ENCODE measurements at places on chromosomes 16 and 17. TPM values are rescaled to one million over a fixed set of nuclear protein-coding genes. Genes with fewer than 3 reads are reported as not detected.
A peak's percentile ranks its signal among the peaks of the same experiment; 100 is the strongest.

The EMP2 gene
- total RNA-seq = 15.5 TPM

GRCh38 chr17:71085238-71086033 lies 916.1 kb downstream of the KCNJ2 start:
- peak; percentile 34 for DNase-seq

GRCh38 chr16:86631444-86631843 lies 53.1 kb downstream of the FOXL1 start:
- peak; percentile 21 for DNase-seq

- peak; percentile 93 for DNase-seq
Observed at GRCh38 chr16:86824751-86825296, 246.5 kb downstream of the FOXL1 start.

The MYH13 gene
- total RNA-seq = under 0.01 TPM

DNA sequence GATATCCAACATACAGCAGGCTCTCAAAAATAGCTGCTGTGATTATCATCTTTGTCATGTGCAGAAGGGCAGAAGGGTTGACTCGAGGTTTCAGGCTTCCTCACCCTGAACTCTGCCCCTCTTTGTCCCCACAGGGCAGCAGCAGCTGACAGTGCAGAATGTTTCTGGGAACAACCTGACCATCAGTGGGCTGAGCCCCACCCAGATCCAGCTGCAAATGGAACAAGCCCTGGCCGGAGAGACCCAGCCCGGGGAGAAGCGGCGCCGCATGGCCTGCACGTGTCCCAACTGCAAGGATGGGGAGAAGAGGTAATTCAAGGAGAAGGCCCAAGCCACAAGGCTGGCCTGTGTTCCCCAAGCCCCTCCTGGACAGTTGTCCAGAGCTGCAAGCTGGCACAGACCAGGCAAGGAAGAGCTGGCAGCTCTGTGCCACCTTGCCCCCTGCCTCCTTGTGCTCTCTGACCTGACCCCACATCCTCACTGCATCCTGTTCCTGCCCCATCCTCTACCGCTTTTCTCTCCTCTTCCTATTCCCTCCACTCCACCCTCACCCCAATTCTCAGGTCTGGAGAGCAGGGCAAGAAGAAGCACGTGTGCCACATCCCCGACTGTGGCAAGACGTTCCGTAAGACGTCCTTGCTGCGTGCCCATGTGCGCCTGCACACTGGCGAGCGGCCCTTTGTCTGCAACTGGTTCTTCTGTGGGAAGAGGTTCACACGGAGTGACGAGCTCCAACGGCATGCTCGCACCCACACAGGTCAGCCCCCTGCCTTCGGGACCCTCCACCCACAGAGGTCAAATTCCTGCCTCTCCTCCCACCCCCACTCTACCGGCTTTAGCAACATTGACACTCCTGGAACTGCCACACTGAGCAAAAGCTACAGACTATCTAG lies 16.3 kb upstream of the PNPO start:
- no peak for DNase-seq

GRCh38 chr16:66696669-66697630 lies at the start of gene CMTM4:
CMTM4 (minus strand) TSS chr16:66696743; CDS start chr16:66696525, 218 bp downstream.
- peak; percentile 91 for DNase-seq

GRCh38 chr17:40850293-40850972 lies 16.6 kb downstream of the KRT12 start:
- DNase-seq = no peak

GRCh38 chr16:17467923-17468540 lies 2.7 kb downstream of the XYLT1 start:
- DNase-seq = peak; percentile 60

The C16orf54 gene
- 0.11 TPM for total RNA-seq

- DNase-seq = no peak
Observed at GRCh38 chr16:72094266-72094610, 591 bp downstream of the DHX38 start.

DNA sequence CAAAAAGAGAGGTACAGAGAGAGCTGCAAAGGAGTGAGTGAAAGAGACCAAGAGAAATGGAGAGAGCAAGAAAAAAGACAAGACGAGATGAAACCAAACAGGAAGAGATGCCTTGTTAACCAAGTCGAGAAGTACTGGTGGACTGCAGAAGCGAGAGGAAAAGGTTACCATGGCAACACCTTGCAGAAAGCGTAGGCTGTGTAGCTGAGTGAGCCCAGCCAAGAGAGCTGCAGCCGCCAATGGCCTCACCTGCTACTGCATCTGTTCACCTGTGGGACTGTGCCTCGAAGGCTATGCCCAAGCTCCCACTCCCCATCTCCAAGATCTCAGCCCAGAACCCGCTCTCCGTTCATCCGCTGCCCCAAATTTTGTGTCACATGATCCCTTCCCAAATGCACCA lies 161.3 kb downstream of the SLC39A11 start:
- DNase-seq = no peak

- no peak for DNase-seq
Observed at GRCh38 chr16:12177643-12178042, 201.1 kb downstream of the SNX29 start.

DNA sequence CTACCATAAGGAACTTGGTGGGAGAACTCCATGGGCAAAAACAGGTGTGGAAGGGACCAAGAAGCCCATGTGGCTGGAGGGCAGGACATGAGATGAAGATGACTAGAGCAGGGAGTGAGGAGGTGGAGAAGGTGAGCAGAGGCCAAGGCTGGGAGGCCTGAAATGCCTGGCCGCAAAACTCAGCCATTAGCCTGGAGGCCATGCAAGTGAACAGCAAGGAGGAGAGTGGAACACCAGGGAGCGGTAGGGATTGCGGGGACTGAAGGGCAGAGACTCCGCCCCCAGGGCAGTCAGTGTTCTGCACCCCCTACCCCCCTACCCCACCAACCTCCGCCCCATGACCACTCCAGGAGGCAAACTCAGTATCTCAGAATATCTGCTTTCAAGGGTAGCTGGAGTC lies 17.0 kb downstream of the BCL7C start:
- DNase-seq = no peak

The PRR15L gene
- not detected for total RNA-seq

- DNase-seq = peak; percentile 67
Observed at GRCh38 chr17:74512624-74513091, 18.6 kb downstream of the CD300LB start.

DNA sequence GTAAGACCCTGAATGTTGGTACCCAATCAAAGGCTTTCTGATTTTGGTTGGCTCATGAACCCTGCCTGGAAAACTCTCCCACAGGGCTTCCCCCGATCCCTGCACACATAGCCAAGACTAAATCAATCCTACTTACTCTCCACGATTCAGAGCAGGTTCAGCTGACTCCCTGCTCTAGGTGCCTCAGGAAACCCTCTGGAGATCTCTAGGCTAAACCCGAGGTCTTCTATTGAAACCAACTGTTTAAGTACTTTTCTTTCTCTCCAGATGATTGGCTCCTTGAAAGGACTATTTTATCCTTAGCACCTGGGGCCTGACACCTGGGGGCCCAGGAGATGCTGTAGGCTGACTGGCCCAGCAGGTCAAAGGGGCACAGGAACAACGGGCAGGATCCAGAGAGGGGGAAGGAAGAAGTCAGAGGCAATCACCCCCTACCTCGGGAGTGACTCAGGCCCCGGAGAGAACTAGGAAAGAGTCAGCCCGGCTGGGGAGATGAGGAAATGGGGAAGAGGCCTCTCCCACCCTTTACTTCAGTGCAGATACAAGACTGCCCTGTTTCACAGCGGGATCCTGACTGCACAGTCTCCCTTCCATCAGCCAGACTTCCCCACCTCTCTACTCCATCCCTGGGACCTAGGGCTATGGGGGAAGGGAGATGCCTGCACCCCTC lies 2.0 kb downstream of the TBC1D10B start:
- DNase-seq = peak; percentile 65

DNA sequence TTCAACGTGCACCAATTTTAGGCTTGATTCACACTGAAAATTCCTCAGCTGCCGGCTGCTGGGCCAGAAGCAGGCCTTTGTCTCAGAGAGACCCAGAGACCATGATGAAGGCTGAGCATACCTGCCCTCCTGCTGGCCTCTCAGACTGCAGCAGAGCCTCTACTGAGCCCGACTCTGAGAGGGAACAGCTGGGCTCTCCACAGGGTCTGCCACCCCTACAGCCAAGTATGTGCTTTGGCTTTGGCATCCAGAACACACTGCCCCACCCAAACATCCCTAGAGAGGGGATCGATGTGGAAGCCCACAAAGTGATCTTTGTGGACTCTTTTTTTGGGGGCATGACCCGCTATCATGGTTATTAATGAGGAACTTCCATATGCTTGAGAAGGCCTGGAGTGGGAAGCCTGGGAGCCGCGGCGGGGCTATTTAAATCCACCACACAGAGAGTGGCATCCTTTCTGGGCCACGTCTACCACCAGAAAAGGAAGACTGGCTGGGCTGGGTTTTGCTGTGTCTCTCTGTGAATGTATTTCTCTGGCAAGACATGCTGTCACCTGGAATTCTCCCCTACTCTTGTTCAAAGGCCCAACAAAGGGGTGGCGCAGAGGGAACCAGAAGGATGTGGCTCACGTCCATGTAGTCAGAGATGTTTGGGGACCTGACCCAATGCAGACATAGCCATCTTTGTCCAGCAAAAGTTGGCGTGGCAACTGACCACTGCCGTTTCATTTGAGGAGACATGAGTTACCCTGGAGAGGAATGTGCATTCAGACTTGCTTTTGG lies 69.3 kb downstream of the GNAO1 start:
- no peak for DNase-seq

DNA sequence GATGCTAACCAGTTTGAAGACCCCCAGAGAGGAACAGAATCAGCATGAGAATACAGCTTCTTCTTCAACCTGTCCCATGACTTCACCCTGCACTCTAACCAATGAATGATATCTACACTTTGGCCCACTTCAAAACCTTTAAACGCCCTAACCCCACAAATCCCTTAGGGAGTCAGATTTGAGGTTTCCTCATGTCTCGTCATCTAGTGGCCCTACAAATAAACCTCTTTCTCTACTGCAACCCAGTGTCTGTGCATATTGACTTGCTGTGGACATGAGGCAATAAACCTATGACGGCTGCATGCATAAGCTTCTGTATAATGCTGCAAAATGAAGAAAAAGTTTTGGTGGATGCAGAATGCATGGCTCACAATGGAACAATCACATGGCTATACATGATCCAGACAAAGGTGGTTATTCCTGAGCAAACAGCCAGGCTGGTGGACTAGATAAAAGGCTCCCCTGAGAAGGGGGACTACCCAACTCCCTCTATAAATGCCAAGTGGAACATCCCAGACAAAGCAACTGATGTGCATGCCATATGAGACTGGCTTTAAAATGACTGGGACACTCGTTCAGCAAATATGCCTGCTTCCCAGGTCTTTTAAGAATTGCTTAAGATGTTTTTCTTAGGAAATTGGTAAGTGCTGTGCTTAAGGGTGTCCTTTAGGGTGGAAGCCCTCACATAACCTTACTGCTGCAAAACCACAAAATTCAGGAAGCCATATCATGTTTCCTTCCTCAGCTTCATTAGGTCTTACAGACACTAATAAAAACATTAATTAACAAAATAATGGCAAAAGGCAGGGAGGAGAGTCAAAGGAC lies 12.2 kb downstream of the N4BP1 start:
- no peak for DNase-seq
